ENCODE measurements at places on chromosomes 16 and 17. TPM values are rescaled to one million over a fixed set of nuclear protein-coding genes. Genes with fewer than 3 reads are reported as not detected.

Gene TMC6
- total RNA-seq: 18.8 TPM

Gene ZFHX3
- total RNA-seq: 5.1 TPM

Gene KRT39
- not detected for total RNA-seq

Gene TMEM92
- total RNA-seq: not detected

Gene MT1M
- total RNA-seq: not detected

Gene CIBAR2
- total RNA-seq: 0.41 TPM

Gene SCGB1C2
- not detected for total RNA-seq

Gene EVPLL
- total RNA-seq: not detected

Gene MBTPS1
- total RNA-seq: 39.2 TPM

Gene SULT1A2
- not detected for total RNA-seq

Gene SBK1
- total RNA-seq: 0.59 TPM
